Aorta (tissue), 5 donors: ENCODE measurements at places on chromosomes 3 and 15. TPM values are rescaled to one million over a fixed set of nuclear protein-coding genes. Genes with fewer than 3 reads are reported as not detected.
A peak's percentile ranks its signal among the peaks of the same experiment; 100 is the strongest.

The LAMB2 gene
- polyA plus RNA-seq, result 200 TPM

The SHQ1 gene
- polyA plus RNA-seq, result 6.0 TPM

DNA sequence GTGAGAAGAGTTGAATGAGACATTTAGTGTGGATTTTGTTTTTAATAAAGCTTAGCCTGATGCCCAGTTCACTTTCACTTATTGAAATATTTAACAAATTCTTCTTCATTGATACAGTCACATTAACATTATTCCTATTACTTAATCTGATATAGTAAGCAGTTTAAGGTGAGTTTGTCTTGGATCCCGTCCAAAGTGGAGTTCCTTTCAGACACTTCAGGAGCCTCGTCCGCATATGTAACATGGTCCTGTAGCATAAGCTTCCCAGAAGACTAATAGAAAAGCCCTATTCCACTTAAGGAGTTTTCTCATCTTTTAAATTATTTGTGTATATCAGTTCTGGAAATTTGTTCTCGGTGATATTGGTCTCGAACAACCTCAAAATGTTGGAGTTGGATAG lies 39.7 kb upstream of the MLF1 start:
- DNase-seq, result no peak
- H3K27ac ChIP-seq, result no peak overlapping the region
- no peak overlapping the region for H3K4me3 ChIP-seq
- H3K36me3 ChIP-seq, result no peaks in the 10 kb centered on the region

DNA sequence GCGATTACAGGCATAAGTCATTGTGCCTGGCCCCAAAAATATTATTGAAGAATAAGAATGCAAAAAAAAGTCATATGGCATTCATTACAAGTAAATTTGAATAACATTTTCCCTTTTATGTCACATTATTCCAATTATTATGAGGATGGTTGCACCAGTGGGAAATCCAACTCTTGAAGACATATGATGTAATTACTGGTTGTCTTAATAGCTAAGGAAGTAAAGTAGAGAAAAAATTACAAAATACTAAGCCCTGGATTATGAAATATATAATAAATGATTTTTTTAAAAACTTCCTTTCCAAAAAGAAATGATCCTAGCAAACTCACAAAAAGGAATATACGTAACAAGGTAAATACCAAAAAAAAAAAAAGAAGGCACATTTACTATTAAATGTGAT lies 98.9 kb downstream of the FMN1 start:
- DNase-seq, result no peak
- H3K4me3 ChIP-seq, result no peak overlapping the region
- H3K36me3 ChIP-seq, result no peaks in the 10 kb centered on the region
- H3K27me3 ChIP-seq, result no peaks in the 10 kb centered on the region

- H3K27me3 ChIP-seq, result peaks cover 8% of the 10 kb centered on the region
- H3K4me3 ChIP-seq, result no peak overlapping the region
- H3K27ac ChIP-seq, result no peak overlapping the region
- H3K4me1 ChIP-seq, result no peaks in the 10 kb centered on the region
- no peak for DNase-seq
Observed at GRCh38 chr3:14640157-14640562, 11.4 kb upstream of the CCDC174 start.

DNA sequence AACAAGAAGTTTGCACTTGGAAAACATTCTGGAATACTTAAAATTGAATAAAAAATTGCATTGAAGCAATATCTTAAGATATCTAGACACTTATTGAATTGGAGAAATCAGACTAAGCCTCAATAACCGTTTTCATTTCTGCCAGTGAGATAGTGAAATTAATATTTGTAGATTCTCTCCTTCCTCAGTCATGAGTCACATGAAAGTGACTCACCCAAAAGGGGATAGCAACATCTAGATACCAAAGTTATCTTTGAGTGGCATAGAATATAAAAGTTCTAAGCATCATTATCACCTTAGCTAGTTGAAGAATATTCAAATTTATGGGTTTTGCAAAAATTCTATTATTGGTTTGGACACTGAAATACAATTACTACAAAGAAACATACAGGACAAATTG lies 614.8 kb upstream of the ZNF717 start:
- no peaks in the 10 kb centered on the region for H3K36me3 ChIP-seq
- H3K4me1 ChIP-seq, result no peaks in the 10 kb centered on the region
- no peak overlapping the region for H3K27ac ChIP-seq
- no peak for DNase-seq

- peaks cover 5% of the 10 kb centered on the region for H3K4me1 ChIP-seq
- peak; percentile 63 for DNase-seq
- peak overlapping the region; percentile 58 for H3K27ac ChIP-seq
- H3K4me3 ChIP-seq, result no peak overlapping the region
- H3K36me3 ChIP-seq, result no peaks in the 10 kb centered on the region
Observed at GRCh38 chr3:58025837-58026569, 17.8 kb downstream of the FLNB start.

DNA sequence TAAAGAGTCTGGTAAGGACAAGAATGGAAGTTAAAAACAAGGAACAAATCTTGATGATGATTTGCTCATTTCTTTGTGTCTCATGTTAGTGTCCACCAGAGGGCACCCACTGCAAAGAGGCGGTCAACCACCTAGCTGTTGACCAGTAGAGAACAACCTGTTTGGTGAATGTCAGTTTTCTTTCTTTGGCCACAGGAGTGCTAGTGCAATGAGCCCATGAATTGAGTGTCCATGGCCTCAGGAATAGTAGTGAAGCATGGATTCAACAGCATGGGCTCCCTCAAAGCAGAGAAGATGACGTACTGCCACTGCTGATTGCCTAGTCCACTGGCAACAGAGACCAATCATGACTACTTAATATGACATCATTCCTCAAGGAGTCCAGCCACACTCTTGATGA lies 10.7 kb upstream of the CNTN6 start:
- H3K4me3 ChIP-seq, result no peak overlapping the region
- H3K27ac ChIP-seq, result no peak overlapping the region
- no peaks in the 10 kb centered on the region for H3K27me3 ChIP-seq
- H3K4me1 ChIP-seq, result no peaks in the 10 kb centered on the region
- H3K36me3 ChIP-seq, result no peaks in the 10 kb centered on the region
